ENCODE measurements at places on chromosomes 12 and 14.

DNA sequence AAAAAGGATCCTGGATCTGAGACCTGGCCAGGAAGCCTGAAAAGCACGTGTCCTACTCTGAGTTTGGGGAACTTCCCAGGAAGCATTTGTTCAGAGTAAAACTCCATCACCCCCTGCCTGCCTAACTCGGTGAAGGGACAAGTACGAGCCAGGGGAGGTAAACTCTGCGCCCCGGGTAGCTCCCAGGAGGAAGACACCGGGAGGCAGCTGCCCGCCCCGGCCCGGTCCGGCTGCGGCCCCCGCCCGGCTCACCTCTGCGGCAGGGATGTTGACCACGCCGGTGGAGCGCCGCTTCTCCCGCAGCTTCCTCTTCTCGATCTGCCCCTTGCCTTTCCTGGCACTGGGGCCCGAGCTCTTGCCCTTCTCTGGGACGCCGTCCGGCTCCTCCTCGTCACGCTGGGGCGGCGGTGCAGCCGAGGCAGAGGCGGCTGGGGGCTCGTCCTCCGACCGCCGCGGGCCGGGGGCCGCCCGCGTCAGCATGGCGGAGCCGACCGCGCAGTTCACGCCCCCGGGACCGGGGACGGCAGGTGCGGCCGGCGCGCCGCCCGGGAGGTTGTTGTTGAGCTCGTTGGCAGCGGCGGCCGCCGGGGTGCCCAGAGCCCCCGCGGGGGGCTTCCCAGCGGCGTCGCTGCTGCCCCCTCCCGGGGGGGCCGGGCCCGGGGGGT, 1.2 kb downstream of the PAWR start:
- peak; percentile 50 for DNase-seq

DNA sequence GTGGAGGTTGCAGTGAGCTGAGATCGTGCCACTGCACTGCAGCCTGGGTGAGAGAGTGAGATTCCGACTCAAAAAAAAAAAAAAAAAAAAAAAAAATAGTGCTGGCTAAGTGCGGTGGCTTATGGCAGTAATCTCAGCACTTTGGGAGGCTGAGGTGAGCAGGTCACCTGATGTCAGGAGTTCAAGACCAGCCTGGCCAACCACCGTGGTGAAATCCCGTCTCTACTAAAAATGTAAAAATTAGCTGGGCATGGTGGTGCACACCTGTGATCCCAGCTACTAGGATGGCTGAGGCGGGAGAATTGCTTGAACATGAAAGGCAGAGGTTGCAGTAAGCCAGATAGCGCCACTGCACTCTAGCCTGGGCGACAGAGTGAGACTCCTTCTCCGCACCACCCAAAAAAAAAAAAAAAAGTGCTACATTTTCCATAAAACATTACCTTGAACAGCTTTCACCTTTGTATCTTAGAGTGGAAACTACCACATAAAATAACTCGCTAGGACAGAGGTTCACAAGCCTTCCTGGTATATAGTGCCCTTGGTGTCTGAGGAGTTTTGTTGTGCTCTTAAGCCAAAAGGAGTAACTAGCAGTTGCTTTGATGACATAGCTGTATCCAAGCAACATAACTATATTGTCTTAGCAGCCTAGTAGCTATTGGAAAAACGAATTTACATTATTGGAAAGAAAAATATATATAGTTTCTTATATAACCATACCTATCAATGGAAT, 11.1 kb downstream of the PTGES3 start:
- no peak for DNase-seq

GRCh38 chr12:131261906-131262305, 308.2 kb downstream of the ADGRD1 start:
- no peak for DNase-seq

- DNase-seq: peak; percentile 34
Measured at GRCh38 chr12:57621497-57622292, 10.5 kb downstream of the ARHGEF25 start.

DNA sequence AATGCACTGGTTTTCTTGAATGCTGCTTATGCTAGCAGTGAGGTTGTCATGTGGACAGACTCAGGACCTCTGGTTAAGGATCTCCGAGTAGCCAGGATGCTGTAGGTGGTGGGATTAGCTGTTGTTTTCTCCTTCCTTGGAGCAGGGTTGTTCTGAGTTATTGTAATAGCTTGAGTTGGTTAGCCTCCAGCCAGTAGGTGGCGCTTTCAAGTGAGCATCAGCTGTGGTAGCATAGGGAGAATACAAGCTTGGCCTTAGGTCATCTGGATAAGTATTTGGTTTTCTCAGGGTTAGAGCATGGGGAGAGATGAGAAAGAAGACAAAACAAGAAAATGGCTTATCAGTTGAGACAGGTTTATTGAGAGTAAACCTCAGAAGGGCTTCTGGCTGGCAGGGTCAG, 299.7 kb upstream of the FBXO33 start:
- DNase-seq: no peak

GRCh38 chr14:98844456-98844855, 427.5 kb downstream of the BCL11B start:
- DNase-seq: no peak

- DNase-seq: no peak
Measured at GRCh38 chr12:42145197-42145549, 499 bp upstream of the GXYLT1 start.

Data from fibroblast of the aortic adventitia (primary cell).